A172 (cell line): ENCODE measurements at places on chromosomes 13 and 19.

DNA sequence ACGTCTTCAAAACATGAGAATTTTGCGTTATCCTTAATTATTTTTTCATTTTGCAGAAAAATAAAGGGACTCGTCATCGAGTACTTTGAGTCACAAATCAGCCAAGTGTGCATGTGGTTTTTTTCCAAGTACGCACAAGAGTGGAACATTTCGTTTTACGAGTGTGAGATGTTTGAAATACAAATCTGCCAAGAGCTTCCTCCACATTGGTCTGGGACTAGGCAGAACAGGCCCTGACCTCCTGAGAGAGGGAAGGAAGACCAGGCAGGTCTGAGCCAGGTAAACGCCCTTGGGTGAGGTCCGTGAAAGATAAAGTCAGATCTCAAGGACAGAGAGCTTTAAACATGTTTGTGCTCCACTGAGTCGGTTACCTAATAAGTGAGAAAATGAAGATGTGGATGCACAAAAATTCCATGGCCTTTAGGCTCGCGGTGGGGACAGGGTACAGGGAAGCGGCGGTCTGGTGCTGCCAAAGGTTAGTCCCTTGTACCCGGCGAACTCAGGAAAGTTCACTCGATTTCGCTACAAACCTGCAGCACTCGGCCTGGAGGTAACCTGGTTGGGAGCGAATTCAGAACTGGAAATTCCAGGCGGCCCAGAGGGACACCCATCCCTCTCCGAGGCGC lies 473 bp upstream of the ITM2B start:
- DNase-seq, result no peak

DNA sequence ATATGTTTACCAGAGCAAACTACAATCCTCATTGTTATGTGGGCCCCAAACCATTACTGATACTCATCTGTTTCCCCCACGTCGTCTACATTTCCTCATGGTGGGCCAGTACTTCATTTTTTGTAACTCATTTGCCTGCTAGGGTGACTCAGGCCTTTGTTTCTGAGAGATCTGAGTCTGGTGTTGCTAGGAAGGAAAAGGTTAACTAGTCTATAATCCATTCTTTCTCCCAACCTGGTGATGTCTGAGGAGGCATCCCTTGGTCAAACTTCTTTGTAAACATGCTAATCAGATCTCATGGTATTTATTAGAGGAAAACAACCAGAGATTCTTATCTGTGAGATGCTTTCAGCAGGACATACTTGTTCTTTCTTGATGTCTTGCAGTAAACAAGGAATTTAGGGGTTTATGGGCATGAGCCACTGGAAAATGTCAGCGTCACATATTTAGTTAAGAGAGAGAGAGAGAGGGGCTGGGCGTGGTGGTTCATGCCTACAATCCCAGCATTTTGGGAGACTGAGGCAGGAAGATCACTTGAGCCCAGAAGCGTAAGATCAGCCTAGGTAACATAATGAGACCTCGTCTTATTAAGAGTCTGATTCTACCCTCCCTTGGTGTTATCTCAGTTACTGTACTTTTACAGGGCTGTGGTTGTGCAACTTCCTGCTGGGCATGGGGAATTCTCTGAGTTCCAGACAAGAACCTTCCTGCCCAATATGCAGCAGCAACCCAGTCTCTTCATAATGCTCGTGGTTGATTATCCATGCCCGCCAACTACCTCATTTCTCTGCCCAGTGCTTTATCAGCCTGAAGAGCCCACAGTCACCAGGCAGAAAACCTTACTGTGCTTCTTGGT lies 9.7 kb upstream of the DPRX start:
- DNase-seq, result peak; percentile 60

- DNase-seq, result peak; percentile 82
These were observed 39.5 kb downstream of the PCCA start for GRCh38 chr13:100128373-100128772.

DNA sequence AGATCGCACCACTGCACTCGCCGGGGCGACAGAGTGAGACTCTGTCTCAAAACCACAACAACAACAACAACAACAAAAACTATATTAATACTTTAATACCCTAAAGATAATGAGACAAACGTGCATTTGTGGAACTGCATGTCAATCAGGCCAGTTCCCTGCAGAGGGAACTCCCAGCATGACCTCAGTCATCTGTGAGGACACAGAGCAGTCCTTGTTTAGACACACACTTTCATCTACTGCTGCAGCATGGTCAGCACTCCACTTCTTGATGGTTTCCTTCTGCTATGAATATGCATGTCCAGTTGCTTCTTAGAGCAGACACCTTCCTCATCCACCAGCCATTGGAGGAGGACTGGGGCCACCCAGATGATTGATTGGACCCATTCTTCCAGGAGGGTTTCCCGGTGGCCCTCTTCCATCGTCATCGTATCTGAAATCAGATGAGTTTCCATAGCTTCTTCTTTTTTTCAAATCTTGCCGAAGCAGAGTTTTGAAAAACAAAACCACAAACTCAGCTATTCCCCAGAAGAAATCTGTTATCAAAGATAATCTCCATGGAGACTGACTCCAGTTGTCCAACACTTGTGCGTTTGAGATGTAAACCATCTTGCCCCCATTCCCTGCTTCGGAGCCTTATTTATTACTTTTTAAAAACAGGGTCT lies 26.5 kb downstream of the ZNF607 start:
- DNase-seq, result no peak

DNA sequence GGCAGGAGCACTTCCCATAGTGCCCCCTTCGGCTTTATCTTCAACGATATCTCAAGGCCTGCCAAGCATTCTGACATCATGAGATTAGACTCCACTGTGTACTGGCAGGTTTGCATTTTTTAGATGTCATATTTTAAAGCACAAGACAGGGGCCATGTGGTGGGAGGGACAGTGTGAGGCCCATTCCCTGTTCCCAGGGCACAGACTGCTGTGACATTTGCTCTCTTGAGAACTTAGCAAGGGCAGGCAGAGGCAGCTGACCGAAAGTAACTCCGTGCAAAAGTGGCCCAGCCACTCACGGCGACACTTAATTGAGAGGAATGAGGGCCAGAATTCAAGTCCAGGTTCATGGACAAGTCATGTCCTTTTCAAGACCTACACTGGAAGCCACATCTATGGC lies 201.8 kb downstream of the COL4A1 start:
- no peak for DNase-seq

GRCh38 chr13:106530980-106531481 lies 4.4 kb downstream of the EFNB2 start:
- DNase-seq, result no peak

DNA sequence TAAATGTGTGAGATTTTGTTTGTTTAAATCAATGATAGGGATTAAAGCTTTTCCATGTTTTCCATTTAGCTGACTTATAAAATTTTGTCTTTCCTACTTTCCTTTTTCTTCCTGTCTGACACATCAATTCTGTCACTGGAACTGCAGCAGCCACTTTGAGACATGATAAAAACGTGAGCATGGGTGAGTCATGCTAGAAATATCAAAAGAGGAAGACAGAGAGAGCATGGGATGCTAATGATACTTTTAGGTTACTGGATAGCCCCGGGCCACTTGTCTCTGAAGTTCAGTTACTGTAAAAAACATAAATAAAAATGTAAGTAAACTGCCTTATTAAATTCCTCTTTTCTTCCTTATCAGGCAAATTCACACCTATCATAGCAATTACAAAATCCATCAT lies 1332.0 kb upstream of the PCDH20 start:
- DNase-seq, result peak; percentile 61

DNA sequence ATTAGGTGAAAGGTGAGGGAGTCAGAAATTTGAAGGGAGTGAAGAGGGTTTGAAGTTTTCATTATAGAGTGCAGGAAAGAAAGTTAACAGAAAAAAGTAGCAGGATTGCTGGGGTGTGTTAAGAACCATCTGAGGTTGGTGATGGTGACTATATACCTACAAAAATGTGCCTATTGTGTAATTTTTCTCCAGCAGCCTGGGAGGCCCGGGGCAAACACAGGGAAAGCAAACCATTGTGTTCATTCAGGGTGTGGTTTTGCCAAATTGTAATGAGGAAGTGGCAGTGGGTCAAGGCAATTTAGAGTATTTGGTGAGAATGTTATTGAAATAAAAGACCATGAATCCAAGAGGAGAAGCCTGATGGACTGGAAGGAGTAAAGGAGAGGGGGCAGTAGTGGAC lies 8.2 kb upstream of the SUCLA2 start:
- peak; percentile 21 for DNase-seq

GRCh38 chr13:30421093-30422053 lies 920 bp upstream of the UBE2L5 start:
- peak; percentile 60 for DNase-seq

DNA sequence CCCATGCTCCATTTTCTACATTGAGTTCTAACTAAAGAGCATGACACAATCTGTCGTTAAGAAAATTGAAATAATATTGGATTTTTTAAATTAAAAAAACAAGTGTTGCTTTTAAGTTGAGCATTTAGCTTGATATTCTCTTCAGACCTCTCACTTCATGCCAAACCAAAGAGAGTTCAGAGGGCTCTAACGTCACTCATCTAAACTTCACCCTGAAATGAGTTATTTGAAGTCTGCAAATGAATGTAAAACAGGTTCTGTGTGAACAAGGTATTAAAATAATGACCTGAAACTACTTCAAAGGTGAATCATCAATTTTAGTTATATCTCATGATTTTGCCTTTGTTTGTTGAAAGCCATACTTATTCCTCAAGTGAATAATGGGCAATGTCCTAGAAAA lies 61.8 kb downstream of the MRPL57 start:
- no peak for DNase-seq

GRCh38 chr13:98457053-98457452 lies 119.9 kb downstream of the STK24 start:
- DNase-seq, result no peak

GRCh38 chr13:50129706-50130122 lies 114.5 kb downstream of the KCNRG start:
- DNase-seq, result no peak

- DNase-seq, result peak; percentile 52
These were observed 59.1 kb upstream of the TNFRSF19 start for GRCh38 chr13:23510979-23511735.

DNA sequence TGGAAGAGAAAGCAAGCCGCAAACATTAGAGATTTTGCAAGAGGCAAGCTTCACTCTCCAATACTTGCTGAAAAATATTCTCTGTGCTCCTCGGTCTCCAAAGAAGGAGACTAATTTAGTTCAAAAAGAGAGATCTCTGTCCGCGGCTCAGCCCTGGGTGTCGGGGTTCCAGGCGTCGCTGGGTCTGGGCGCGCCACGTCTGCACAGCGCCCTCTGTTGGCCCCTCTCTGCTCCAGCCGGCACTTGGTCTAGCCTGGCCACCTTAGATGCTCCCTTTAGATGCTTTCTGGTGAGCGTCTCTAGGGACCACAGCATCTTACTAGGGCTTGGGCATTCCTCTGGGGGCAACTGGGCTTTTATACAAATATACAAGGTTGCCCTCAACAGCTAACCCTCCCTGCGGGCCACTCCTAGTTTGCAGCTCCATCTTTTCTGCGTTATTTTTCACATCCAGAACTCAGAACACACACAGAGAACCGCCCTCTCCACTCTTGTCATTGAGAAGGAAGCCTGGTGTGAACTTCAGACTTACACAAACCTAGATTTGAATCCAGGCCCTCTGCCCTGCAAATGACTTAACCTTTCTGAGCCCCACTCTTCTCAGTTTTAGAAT lies 78.3 kb downstream of the CYSLTR2 start:
- no peak for DNase-seq

DNA sequence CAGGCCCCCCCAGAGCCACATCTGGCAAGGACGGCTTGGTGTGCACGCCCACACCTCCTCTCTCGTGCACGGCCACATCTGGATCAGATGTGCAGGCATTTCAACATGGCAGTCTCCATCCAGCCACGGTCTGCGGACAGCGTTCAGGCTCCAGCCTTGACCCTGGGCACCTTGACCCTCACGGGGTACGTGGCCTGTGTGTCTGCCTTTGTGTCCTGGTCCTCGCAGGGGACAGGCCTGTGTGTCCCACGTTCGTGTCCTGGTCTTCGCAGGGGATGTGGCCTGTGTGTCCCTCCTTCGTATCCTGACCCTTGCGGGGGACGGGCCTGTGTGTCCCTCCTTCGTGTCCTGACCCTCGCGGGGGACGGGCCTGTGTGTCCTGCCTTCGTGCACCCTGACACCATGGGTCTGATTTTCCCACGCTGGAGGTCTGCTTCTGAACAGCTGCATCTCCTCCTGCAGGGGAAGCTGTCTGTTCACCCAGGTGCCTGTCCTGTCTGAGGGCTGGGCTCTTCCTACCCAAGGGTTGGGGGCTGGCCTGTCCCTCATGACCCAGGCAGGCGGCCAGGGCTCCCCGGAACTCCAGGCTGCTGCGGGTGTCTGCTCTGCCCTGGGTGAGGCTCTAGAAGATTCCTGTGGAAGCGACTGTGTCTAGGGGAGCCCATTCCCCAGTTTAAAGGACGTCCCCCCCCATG lies 25.3 kb downstream of the RASA3 start:
- DNase-seq, result no peak

- DNase-seq, result no peak
These were observed 277.5 kb upstream of the SGCG start for GRCh38 chr13:22903301-22903700.

DNA sequence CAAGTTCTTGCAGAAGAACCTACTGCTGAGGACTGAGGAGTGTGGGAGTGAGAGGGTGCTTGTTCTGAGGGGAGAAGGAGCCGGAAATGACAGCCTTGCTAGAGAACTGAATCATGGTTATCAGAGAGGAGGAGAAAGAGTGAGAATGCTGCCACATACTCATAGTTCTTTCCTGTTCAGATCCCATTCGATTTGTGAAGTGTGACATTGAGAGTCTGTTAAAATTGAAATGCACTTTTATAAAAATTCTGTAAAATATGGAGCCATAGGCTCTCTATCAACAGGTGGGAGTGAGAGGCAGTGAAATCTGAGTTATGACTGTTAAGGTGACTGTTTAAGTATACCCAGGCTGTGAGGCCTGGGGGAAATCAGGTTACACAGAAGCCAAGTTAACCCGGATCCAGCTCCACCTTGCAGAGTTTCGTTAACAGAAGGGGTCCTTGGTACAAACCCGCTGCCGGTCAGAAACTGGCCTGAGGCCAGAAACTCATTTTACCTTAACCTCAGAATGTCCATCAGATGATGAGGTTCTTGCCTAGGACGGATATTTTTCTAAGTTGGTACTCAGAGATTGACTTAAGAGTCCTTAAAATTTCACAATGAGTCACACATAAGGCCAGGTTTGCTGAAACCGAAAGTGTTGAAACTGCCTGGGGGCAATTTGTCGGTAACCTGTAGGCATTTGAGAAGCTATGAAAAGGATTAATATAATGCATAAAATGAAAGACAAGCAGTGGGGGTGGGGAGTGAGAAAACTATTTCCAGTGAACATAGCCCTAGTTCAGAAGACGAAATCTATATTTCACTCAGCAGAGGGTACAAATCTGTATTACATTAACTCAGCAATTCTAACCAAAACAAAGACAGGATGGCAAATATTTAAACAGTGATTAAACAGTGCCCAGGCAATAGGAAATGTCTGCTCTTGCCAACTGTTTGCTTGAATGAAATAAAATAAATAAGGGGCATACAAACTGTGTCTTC lies 350.5 kb downstream of the KCNRG start:
- peak; percentile 41 for DNase-seq

GRCh38 chr19:48900477-48901406 lies 630 bp downstream of the NUCB1 start:
- no peak for DNase-seq

DNA sequence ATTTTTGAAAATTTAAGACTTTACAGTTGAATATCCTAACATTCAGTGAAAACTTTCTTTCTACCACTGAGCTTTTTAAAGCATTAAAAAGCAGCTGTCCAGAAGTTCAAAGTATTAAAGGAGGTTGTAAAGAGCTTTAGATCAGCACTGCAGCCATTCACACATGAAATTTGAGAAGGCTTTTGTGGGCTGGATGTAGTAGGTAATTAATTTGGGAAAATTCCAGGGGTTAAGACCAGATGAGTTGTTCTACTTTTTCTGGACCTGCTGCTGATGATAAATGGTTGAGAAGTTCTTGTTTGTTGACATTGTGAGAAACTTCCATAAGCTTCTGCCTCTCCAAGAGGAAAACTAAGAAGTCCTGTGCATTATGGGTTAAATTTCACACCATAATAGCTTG lies 1779.6 kb upstream of the PRR20A start:
- DNase-seq, result no peak
